ENCODE measurements at places on chromosomes 7 and 10.

DNA sequence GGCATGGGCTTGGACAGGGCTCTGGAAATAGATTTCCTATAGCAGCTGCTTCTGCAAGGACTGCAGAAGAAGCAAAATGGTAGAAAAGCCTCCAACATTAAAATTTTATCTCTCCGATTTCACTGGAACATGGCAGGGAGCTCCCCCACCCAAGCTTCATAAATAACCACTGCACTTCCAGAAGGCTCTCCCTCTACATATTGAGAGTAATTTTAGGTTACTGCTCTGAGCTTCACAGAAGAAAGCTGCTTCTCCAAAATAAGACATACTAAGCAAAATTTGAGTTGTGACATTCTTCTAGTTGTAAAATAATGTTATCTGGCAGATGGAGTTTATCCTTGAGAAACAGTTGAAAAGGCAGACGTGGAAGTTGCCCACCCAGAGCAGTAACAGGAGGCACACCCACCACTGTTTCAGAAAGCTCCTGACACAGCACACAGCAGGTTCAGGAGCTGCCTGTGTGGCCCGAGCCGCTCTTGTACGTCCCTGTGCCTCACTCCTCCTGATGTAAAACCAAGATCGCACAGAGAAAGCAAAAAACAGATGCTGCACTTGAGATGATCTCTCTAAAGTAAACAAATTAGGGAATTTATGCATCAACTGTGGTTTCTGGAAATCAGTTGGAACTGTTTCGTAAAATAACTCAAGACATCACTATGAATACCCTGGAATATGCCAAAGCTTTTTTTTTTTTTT lies 621.0 kb downstream of the PARD3 start:
- no peak for DNase-seq

DNA sequence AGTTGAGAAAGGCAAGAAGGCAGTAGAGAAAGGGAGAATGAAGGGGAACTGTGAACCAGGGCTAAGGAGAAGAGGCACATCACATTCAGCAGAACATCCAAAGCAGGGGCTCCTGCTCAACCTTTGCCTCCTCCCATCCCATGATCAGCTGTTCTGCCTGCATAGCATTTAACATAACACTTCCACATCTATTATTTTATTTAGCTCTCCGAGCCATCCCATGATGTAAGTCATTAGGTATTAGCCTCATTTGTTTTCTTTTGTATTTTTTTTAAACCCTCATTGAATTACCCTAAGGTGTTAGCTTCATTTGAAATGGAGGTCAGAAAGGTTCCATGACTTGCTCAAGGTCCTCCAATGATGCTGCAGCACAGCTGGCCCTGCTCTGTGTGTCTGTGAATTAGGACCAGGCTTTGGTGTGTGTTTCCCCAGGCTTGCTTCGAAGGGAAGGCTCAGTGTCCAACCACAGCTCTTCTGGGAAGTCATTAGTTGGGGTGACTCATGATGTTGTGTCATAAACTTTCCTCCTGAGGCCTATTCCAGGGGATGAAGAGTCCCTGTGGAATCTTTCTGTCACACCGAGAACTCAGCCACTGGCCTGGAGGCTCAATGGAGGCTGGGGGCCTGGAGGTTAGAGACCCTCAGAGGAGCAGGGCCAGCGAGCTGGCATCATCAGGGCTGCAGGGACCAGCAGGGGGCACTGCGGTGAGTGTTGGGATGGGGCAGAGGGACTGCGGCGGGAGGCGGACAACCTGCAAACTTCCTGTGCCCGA lies 16.5 kb downstream of the NPFFR1 start:
- DNase-seq, result no peak

- DNase-seq, result no peak
These were observed 23.2 kb downstream of the NT5C3A start for GRCh38 chr7:33039257-33039902.

DNA sequence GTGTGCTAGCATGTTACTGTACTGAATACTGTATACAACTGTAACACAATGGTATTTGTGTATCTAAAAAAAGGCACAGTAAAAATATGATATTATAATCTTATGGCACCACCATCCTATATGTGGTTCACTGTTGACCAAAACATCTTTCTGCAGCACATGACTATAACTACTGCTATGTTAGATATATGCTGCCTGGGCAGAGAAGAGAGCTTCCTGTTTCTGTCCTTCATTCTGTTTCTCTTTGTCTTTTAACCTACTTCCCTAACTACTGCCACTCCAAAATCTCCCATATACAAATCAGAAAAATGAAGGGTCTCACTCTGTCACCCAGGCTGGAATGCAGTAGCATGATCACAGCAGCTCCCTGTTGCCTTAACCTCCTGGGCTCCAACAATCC lies 8.8 kb upstream of the FGL2 start:
- DNase-seq, result no peak

GRCh38 chr7:8357536-8357935 lies 75.9 kb upstream of the NXPH1 start:
- DNase-seq, result no peak

DNA sequence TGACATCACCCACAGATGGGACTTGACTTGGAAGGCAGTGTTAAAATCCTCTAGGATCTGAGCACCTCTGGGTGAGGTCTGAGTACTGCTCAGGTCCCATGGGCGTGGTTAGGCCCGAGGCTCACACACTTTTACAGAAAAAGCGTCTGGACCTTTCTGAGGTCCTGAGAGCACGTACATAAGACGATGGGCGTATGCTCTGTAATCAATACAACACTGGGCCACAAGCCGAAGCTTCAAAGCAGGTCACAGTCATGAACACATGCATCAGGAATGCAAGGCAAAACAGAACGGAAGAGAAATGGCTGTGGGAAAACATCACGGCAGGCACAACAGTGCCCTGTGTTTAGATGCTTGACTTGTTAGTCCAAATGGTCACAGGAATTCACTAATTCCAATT lies 112.2 kb downstream of the LARP4B start:
- no peak for DNase-seq

- no peak for DNase-seq
These were observed 179.6 kb downstream of the SND1 start for GRCh38 chr7:127831318-127832219.

- peak; percentile 23 for DNase-seq
These were observed 78.4 kb upstream of the ADO start for GRCh38 chr10:62726142-62726541.

GRCh38 chr10:12194752-12195271 lies 879 bp downstream of the NUDT5 start:
- no peak for DNase-seq

- no peak for DNase-seq
These were observed 248.7 kb downstream of the FZD1 start for GRCh38 chr7:91512958-91513357.

DNA sequence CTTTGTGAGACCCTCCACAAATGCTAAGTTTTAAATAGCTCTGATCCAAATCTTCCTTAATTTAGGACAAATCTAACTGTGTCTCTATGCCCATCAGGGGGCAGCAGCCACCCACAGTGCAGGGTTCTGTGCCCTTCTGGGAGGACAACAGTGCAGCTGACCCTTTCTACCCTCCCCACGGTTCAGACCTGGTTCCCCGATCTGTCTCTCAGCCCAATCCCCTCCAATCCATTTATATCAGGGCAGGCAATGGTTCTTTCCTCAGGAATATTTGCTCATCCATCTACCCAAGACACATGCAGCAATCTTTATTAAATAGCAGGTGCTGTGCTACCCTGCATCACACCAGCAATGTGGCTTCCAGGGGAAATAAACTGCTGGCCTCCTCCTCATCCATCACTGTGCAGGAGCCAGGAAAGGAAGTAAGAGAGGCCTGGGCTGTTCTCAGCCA lies 4.0 kb upstream of the RBM28 start:
- no peak for DNase-seq

GRCh38 chr7:115707258-115708012 lies 323.1 kb downstream of the TFEC start:
- DNase-seq, result no peak

DNA sequence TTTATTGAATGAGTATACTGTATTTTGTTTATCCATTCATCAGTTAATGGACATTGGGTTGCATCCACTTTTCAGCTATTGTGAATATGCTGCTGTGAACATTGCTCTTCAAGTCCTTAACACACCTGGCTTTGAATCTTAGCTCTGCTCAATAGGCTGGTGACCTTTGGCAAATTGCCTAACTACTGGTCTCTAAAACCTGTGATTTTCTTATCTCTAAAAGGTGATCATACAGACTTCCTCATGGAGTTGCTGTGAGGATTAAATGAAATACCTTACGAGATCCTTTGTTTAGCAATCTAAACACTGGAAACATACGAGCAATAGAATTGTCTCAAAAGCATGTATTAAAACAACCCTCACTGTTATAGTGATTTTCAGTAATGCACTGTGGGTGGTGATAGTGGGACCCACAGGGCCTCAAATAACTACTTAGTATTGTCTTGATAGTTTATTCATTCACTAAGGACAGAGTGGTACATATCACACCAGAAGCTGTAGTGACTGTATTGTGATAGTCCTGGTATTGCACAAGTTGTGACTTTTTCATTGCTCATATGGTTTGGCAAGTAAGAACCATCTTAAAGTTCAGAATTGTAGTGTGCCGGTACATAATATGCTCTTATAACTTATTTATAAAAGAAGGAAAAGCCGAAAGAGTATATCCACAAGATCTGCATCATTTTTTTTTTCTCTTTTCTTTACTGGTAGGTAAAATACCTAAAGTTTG lies 257.6 kb downstream of the EXOC4 start:
- DNase-seq, result no peak

- no peak for DNase-seq
These were observed 339.2 kb downstream of the ZNF716 start for GRCh38 chr7:57789130-57789529.

DNA sequence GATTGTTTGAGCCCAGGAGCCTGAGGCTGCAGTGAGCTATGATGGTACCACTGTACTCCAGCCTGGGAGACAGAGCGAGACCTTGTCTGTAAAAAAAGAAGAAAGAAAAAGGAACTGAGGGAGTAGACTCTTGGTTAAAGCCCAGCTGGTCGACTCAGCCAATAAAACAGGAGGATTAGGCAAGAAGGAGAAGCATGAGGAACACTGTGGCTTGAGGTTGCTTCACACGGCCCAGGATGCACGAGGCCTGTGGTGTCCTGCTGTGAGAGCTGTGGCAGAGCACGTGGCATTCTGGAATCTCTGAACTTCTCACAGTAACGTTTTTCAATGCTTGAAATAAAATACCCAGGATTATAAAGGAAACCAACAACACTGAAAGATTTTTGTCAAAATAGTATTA lies 93.3 kb downstream of the CUL2 start:
- DNase-seq, result no peak

DNA sequence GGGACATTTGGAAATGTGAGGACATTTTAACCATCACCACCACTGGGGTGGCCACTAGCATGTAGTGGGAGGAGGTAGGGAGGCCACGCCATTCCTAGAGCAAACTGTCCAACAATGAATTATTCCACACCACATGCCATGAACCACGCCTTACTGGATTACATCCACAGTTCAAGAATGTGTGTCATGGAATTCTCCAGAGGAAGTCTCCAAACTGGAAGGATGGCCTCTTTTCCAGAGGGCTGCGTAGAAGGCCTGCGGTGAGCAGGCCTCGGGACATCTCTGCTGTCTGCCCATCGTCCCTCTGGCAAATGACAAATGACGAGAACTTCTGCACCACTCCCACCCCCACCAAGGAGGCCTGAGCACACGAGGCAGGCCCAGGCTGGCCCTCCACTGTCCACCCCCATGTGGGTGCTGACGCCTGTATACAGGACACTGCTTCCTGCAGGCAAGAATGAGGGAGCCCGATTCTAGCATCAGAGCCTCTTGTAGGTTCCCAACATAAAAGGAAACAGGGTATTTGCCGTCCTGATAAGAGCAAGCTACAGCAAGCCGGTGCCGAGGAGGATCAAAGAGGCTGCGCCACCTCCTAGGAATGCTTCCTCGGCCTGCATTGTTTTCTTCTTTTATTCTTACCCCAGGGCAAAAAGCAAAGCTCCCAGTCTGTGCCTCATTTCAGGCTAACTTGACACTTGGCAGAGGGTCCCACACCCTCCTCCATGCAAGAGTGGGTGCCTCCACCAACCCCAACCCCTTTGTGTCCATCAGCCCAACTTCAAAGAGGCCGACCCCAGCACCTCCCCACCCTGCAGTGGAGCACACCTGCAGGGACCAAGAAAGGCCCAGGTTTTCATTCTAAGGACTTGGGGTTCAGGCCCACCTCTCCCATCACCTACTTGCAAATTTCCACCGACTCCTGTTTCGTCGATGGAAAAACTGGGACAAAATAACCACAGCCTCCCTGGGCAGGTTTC lies 23.9 kb downstream of the TNS3 start:
- no peak for DNase-seq

DNA sequence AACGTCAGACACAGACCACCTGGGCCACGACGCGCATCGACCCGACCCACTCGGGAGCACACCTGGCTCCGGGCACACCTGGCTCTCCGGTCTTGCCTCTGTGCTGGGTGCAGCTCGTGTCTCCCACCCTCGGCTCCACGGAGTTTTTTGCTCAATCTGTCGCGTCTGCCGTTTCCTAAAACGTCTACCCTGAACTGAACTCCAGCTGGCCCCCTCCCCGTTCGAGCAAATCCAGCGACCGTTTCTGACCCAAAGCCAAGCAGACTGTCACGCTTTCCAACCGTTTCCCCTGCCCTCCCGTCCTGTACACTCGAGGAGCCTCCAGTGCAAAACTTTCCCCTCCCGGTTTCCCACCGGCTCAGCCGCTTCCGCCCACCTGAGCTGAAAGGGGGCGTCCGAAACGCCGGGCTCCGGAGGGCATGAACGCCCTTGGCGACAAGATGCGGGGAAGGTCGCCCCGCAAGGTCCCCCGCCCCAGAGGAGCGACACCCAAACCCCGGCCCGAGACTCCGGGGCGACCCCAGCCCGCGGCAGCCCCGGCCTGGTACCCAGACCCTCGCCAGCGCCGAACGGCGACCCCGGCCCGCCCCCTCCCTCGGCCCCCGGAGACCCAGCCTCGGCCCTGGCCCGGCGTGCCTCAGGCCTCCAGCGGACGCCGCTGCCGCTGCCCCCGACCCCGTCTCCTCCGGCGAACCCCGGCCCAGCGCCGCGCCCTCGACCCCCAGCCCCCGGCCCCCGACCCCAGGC lies 557 bp downstream of the CYTH3 start:
- peak; percentile 34 for DNase-seq

DNA sequence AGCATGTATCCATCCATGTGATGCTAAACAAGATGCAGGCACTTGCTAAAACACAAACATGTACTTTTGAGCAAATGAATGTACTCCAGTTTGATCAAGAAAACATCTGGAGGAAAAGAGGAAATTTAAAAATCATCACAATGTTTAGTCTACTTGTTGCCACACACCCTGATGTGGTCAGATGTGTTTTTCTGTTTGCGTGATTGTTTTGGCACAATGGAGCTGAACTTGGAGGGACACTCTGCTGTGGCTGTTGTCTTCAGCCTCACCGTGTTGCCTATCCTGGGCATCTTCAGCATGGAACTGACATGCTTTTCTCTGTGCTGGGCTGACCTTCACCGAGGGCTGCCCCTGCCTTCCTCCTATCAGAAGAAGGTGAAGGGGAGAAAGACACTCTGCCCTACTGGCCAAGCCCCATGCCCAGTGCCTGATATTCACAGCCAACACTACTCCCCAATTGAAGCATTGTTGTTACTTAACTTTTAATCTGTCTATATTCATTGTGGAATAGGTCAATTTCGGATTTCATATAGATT lies 268.3 kb upstream of the IGFBP3 start:
- DNase-seq, result no peak

GRCh38 chr7:118478236-118478635 lies 253.7 kb downstream of the ANKRD7 start:
- DNase-seq, result no peak

GRCh38 chr7:45244981-45245380 lies 87.4 kb downstream of the RAMP3 start:
- no peak for DNase-seq

GRCh38 chr10:6279540-6280267 lies 77.0 kb downstream of the PFKFB3 start:
- DNase-seq, result no peak

- DNase-seq, result no peak
These were observed 72.1 kb downstream of the GRB10 start for GRCh38 chr7:50710441-50711154.
